ENCODE measurements at places on chromosomes 3 and 15. TPM values are rescaled to one million over a fixed set of nuclear protein-coding genes. Genes with fewer than 3 reads are reported as not detected.
A peak's percentile ranks its signal among the peaks of the same experiment; 100 is the strongest.

- DNase-seq: peak; percentile 61
Observed at GRCh38 chr15:60520013-60520824, 41.3 kb upstream of the ICE2 start.

DNA sequence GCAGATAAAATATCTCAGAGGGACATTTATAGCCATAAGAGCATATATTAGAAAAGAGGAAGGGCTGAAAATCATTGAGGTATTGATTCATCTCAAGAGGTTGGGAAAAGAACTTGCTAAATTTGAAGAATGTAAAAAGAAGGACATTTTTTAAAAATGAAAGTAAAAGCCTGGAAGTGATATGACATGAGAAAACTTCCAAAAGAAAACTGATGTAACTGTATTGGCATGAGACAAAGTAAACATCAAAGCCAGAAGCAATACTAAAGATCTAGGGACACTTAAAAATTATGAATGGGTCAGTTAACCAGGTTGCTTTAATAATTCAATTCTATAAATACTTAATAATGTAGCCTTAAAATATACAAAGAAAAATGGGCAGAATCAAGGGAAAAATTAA is 31.9 kb downstream of the CEP63 start:
- DNase-seq: no peak

KLHL40 gene
- total RNA-seq: not detected

- no peak for DNase-seq
Observed at GRCh38 chr3:183931881-183932280, 47.2 kb upstream of the PARL start.

GRCh38 chr3:112775011-112775742 is 71.5 kb downstream of the CD200R1L start:
- peak; percentile 32 for DNase-seq

- DNase-seq: no peak
Observed at GRCh38 chr3:27384191-27384590, 15.0 kb upstream of the NEK10 start.

Measured in stomach (tissue), 19 donors.